ENCODE measurements at places on chromosomes 2 and 18.

- peaks cover 5% of the 10 kb centered on the region for H3K4me1 ChIP-seq
- H3K36me3 ChIP-seq, result no peaks in the 10 kb centered on the region
- H3K27ac ChIP-seq, result no peak overlapping the region
- no peak for DNase-seq
- no peak overlapping the region for H3K4me3 ChIP-seq
Measured at GRCh38 chr2:205675861-205676516, 6.3 kb upstream of the NRP2 start.

DNA sequence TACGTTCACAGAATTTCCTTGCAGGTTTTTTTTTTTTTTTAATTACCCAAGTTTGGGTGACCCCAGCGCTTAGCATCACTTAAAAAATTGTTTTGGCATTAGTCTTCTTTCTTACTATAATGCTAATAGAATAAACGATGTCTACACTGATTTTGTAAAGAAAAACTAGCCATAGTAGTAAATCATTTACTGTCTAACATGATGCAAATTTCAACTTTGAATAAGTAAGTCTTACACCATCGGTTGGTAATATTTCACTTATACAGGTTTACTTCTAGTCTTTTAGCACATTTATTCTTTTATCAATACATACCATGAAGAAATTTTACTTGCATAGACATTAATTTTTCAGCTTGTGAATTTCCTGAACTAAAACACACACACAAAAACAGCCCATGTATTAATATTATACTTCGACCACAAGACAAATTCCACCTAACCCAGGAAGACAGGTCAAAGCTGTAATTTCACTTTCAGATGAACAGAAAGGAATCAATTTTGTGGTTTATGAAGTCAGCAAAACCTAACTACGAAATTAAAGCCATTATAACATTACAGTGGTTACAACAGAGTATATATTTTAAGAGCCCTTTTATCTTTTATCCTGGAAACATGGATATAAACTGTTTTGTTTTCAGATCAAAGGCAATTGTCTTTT, 1.9 kb downstream of the YES1 start:
- no peak for DNase-seq
- no peak overlapping the region for H3K4me3 ChIP-seq
- H3K36me3 ChIP-seq, result no peaks in the 10 kb centered on the region
- H3K27me3 ChIP-seq, result no peaks in the 10 kb centered on the region
- H3K4me1 ChIP-seq, result peaks cover 11% of the 10 kb centered on the region

- DNase-seq, result no peak
- H3K27ac ChIP-seq, result no peak overlapping the region
- H3K4me1 ChIP-seq, result no peaks in the 10 kb centered on the region
- no peak overlapping the region for H3K4me3 ChIP-seq
- no peaks in the 10 kb centered on the region for H3K36me3 ChIP-seq
Measured at GRCh38 chr18:56026509-56026908, 438.5 kb upstream of the TCF4 start.

GRCh38 chr18:55863876-55864275, 275.9 kb upstream of the TCF4 start:
- H3K27me3 ChIP-seq, result no peaks in the 10 kb centered on the region
- H3K4me1 ChIP-seq, result peaks cover 6% of the 10 kb centered on the region
- no peak overlapping the region for H3K27ac ChIP-seq
- DNase-seq, result no peak
- H3K4me3 ChIP-seq, result no peak overlapping the region
- no peaks in the 10 kb centered on the region for H3K36me3 ChIP-seq

- no peaks in the 10 kb centered on the region for H3K27me3 ChIP-seq
- H3K36me3 ChIP-seq, result no peaks in the 10 kb centered on the region
- DNase-seq, result no peak
Measured at GRCh38 chr2:24365826-24366225, 5.5 kb upstream of the ITSN2 start.

GRCh38 chr2:26559556-26559955, 81.6 kb downstream of the CIB4 start:
- H3K36me3 ChIP-seq, result no peaks in the 10 kb centered on the region
- H3K4me1 ChIP-seq, result no peaks in the 10 kb centered on the region
- no peak for DNase-seq
- peaks cover 72% of the 10 kb centered on the region for H3K27me3 ChIP-seq

- no peaks in the 10 kb centered on the region for H3K27me3 ChIP-seq
- no peak overlapping the region for H3K27ac ChIP-seq
- H3K4me3 ChIP-seq, result no peak overlapping the region
- DNase-seq, result no peak
- no peaks in the 10 kb centered on the region for H3K36me3 ChIP-seq
Measured at GRCh38 chr18:23415515-23415914, 37.6 kb upstream of the RIOK3 start.

GRCh38 chr18:46567196-46567595, 89.8 kb downstream of the LOXHD1 start:
- DNase-seq, result no peak
- no peak overlapping the region for H3K4me3 ChIP-seq
- H3K27me3 ChIP-seq, result no peaks in the 10 kb centered on the region
- no peak overlapping the region for H3K27ac ChIP-seq
- H3K4me1 ChIP-seq, result no peaks in the 10 kb centered on the region

DNA sequence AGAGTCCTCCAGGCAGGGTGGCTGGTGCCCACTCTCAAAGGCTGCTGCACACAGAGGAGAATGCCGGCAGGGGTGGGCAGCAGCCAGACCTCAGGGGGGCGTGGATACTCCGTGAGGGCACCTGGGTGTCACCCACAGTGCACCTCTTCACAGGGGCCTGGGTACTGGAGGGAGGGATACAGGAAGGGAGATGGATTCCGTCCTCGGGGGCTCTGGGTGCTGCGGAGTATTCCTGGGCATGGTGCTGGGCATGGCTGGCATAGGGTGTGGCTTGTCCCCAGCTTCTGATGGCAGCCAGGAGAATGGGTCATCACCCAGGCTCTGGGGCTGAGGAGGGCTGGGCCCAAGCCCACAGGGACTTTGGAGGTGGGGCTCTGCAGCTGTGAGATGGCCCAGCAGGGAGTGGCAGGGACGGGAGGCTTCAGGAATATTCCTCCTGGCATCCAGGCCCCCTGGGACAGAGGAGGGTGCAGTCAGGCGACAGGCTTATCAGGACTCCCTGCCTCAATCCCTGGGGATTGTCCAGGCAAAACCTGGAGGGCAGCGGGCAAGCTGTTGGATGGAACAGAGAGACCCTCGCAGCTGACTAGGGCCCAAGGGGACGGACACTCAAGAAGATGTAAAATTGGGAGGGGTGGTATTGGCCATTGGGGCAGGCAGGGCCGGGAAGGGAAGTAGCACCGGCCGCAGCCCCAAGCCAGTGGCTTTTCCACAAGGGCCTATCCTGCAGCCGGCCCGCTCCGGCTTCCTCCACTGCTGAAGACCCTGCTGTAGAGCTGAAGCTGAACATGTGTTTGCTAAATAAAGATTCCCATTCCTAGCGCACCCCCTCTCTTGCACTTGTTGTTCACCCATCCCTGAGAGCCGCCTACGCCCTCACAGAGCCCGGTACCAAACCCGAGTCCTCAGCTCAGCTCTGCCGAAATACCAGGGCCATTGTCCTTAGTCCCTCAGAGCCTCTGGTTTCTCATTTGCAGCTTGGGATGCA, 5.7 kb upstream of the KLHL30 start:
- no peaks in the 10 kb centered on the region for H3K36me3 ChIP-seq
- no peak overlapping the region for H3K27ac ChIP-seq
- H3K27me3 ChIP-seq, result no peaks in the 10 kb centered on the region
- no peak overlapping the region for H3K4me3 ChIP-seq
- peaks cover 10% of the 10 kb centered on the region for H3K4me1 ChIP-seq

DNA sequence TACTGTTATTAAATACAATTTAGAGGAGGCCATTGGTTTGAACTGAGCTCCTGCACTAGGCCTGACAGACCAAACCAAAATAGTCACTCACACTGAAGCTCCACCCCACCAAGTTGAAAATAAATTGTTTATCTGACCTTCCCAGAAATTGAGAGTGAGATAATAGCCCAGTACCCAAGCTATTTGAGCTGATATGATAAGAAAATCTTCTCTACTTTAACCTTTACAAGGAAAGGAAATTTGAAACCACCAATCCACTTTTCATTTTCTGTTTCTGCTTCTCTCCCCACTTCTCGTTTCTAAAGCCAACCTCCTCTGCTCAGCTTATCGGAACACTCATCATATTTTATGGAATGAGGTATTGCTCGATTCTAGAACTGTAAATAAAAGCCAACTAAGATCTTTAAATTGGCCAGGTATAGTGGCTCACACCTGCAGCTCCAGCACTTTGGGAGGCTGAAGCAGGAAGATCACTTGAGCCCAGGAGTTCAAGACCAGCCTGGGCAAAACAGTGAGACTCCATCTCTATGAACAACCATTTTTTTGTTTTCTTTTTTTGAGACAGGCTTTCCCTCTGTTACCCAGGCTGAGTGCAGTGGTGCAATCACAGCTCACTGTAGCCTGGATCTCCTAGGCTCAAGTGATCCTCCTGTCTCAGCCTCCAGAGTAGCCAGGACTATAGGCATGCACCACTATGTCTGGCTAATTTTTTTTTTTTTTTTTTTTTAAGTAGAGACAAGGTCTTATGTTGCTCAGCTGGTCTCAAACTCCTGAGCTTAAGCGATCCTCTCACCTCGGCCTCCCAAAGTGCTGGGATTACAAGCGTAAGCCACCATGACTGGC, 13.3 kb upstream of the GALM start:
- no peaks in the 10 kb centered on the region for H3K27me3 ChIP-seq
- H3K27ac ChIP-seq, result no peak overlapping the region
- no peaks in the 10 kb centered on the region for H3K4me1 ChIP-seq
- DNase-seq, result no peak
- no peaks in the 10 kb centered on the region for H3K36me3 ChIP-seq

- no peak overlapping the region for H3K4me3 ChIP-seq
- no peaks in the 10 kb centered on the region for H3K4me1 ChIP-seq
- no peaks in the 10 kb centered on the region for H3K36me3 ChIP-seq
- H3K27ac ChIP-seq, result no peak overlapping the region
- peaks cover 3% of the 10 kb centered on the region for H3K27me3 ChIP-seq
- no peak for DNase-seq
Measured at GRCh38 chr2:113114224-113114945, 13.0 kb upstream of the IL1RN start.

- no peaks in the 10 kb centered on the region for H3K4me1 ChIP-seq
- H3K27ac ChIP-seq, result no peak overlapping the region
- H3K4me3 ChIP-seq, result peak overlapping the region; percentile 79
Measured at GRCh38 chr2:75647771-75648170, 1.2 kb downstream of the MRPL19 start.

- no peak overlapping the region for H3K27ac ChIP-seq
- DNase-seq, result no peak
- H3K4me1 ChIP-seq, result no peaks in the 10 kb centered on the region
- no peaks in the 10 kb centered on the region for H3K27me3 ChIP-seq
Measured at GRCh38 chr2:187215532-187216240, 232.4 kb downstream of the CALCRL start.

DNA sequence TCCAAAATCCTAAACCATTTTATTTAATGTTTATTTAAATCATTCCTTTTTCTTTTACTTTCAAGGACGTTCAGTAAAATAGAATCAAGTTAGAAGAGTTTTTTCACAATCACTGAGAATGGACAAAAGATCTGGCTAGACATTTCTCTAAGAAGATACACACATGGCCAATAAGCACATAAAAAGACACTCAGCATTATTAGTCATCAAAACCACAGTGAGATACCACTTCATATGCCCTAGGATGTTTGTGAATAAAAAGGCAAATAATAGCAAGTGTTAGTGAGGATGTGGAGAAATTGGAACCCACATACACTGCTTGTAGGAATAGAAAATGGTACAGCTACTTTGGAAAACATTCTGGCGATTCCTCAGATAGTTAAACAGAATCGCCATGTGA, 76.1 kb downstream of the RHBDD1 start:
- H3K27me3 ChIP-seq, result no peaks in the 10 kb centered on the region
- no peak overlapping the region for H3K27ac ChIP-seq
- no peak for DNase-seq
- H3K36me3 ChIP-seq, result peaks cover 8% of the 10 kb centered on the region
- no peaks in the 10 kb centered on the region for H3K4me1 ChIP-seq
- no peak overlapping the region for H3K4me3 ChIP-seq

DNA sequence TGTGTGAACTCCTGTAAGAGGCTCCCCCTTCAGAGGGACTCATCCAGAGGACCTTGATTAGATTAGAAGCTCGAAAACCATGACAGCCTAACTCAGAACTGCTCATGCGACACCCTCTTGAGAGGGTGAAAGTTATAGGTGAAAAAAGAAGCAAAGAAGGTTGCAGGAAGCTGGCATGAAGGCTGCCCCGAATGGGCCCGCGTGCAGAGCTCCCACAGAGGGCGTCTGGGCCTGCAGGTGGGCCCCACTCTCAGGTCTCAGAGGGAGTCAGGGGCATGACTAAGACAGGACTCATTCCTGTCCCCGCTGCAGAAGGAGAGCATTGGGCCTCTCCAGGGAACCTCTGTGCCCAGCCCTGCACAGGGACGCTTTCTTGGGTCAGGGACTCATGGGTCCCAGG, 235.4 kb downstream of the EIPR1 start:
- H3K27me3 ChIP-seq, result no peaks in the 10 kb centered on the region
- H3K4me1 ChIP-seq, result peaks cover 6% of the 10 kb centered on the region
- no peak overlapping the region for H3K4me3 ChIP-seq
- DNase-seq, result no peak
- H3K27ac ChIP-seq, result no peak overlapping the region
- H3K36me3 ChIP-seq, result no peaks in the 10 kb centered on the region

- no peak overlapping the region for H3K4me3 ChIP-seq
- no peak overlapping the region for H3K27ac ChIP-seq
- DNase-seq, result no peak
Measured at GRCh38 chr2:176283291-176284068, 14.2 kb downstream of the MTX2 start.

- H3K4me3 ChIP-seq, result no peak overlapping the region
- DNase-seq, result no peak
- H3K4me1 ChIP-seq, result no peaks in the 10 kb centered on the region
- H3K27me3 ChIP-seq, result no peaks in the 10 kb centered on the region
- H3K36me3 ChIP-seq, result no peaks in the 10 kb centered on the region
Measured at GRCh38 chr2:117170897-117171296, 643.6 kb upstream of the DDX18 start.

GRCh38 chr2:114056294-114057143, 166.6 kb downstream of the ACTR3 start:
- no peak for DNase-seq
- no peaks in the 10 kb centered on the region for H3K4me1 ChIP-seq
- H3K27ac ChIP-seq, result no peak overlapping the region
- H3K36me3 ChIP-seq, result no peaks in the 10 kb centered on the region
- no peaks in the 10 kb centered on the region for H3K27me3 ChIP-seq

- DNase-seq, result no peak
- no peak overlapping the region for H3K27ac ChIP-seq
- no peaks in the 10 kb centered on the region for H3K36me3 ChIP-seq
- H3K4me1 ChIP-seq, result no peaks in the 10 kb centered on the region
Measured at GRCh38 chr18:59570101-59570775, 127.0 kb downstream of the CCBE1 start.

DNA sequence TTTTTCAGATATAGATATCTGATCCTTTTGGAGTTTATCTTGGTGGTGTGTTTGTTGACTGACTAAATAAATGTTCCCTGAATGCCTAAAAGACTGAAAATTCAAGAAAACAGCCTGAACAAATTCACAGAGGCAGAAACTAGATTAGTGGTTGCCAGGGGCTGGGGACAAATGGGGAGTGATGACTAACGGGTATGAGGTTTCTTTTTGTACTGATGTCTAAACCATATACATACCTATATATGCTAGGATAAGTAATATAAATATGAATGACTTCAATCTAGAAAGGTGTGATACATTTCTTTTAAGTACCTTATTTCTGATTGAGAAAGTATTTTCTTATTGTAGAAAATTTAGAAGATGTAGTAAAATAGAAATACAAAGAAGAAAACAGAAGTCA, 176.9 kb upstream of the PGAP1 start:
- no peaks in the 10 kb centered on the region for H3K36me3 ChIP-seq
- no peaks in the 10 kb centered on the region for H3K27me3 ChIP-seq
- H3K27ac ChIP-seq, result no peak overlapping the region
- H3K4me1 ChIP-seq, result no peaks in the 10 kb centered on the region

GRCh38 chr2:150339951-150340350, 147.5 kb downstream of the RND3 start:
- no peaks in the 10 kb centered on the region for H3K27me3 ChIP-seq
- no peak overlapping the region for H3K4me3 ChIP-seq
- peak overlapping the region; percentile 21 for H3K27ac ChIP-seq
- no peaks in the 10 kb centered on the region for H3K36me3 ChIP-seq
